ENCODE measurements at places on chromosomes 16 and 17. TPM values are rescaled to one million over a fixed set of nuclear protein-coding genes. Genes with fewer than 3 reads are reported as not detected.
A peak's percentile ranks its signal among the peaks of the same experiment; 100 is the strongest.

DNA sequence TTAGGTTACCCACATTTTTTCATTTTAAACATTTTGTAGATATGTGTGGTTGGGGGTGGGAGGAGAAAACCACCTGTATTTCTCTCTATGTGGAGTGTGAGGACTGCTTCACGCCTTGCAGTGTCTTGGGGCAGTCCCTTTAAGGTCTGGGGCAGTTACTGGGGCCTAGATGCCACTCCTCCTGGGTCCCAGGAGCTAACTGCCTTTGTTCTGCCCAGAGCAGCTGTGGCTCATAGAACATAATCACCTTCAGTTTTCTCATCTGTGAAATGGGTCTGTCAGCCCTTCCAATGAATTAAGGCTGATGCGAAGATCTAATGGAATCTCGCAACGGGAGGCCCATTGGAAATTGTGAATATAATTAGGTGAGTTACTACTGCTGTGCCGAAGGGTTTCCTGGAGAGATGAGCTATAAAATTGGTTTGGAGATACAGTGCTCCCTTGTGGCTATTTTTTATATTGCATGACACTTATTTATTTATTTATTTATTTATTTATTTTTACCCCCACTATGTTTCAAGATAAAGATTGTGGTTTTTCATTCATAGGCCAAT is 22.9 kb downstream of the DHRS7C start:
- no peaks in the 10 kb centered on the region for H3K36me3 ChIP-seq
- no peak for DNase-seq
- H3K27me3 ChIP-seq, result no peaks in the 10 kb centered on the region
- H3K27ac ChIP-seq, result no peak overlapping the region
- H3K4me1 ChIP-seq, result no peaks in the 10 kb centered on the region
- no peak overlapping the region for H3K4me3 ChIP-seq

- H3K36me3 ChIP-seq, result no peaks in the 10 kb centered on the region
- H3K4me3 ChIP-seq, result peak overlapping the region; percentile 85
- DNase-seq, result no peak
- H3K27me3 ChIP-seq, result no peaks in the 10 kb centered on the region
Measured at GRCh38 chr17:29588562-29589411, 661 bp downstream of the GIT1 start.

DNA sequence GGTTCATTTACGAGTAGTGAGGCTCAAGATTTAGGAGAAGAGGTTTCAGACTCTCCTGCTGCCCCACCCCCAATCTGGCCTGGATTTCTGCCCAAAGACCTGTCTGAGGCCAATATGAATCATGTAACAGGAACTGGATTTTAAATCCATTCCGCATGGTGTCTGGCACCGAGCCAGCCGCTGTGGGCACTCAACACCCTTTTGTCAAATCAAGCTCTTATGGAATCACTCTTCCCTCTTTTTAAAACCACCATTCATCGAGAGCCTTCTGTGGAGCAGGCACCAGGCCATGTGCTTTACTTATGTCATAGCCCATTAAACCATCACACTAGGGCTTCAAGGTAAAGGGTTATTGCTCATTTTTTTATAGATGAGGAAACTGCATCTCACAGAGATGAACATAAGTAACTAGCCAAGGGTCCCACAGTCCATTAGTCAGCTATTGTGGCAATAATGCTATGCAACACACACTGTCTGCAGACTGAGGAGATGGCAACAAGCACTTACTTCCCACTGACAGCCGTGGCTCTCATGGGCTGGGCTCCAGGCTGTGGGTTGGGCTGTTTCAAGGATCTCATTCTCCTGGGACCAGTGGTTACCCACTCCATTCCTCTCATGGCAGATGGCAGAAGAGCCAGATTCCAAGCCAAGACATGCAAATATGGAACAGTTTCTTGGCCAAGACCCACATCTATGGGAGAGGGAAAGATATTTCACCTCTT is 93.6 kb downstream of the WSCD1 start:
- H3K27me3 ChIP-seq, result no peaks in the 10 kb centered on the region
- DNase-seq, result no peak
- no peak overlapping the region for H3K27ac ChIP-seq
- no peaks in the 10 kb centered on the region for H3K4me1 ChIP-seq
- H3K4me3 ChIP-seq, result no peak overlapping the region
- H3K36me3 ChIP-seq, result no peaks in the 10 kb centered on the region

GRCh38 chr17:68085771-68086381 is 50.3 kb downstream of the KPNA2 start:
- H3K27me3 ChIP-seq, result no peaks in the 10 kb centered on the region
- no peaks in the 10 kb centered on the region for H3K4me1 ChIP-seq
- no peaks in the 10 kb centered on the region for H3K36me3 ChIP-seq
- H3K4me3 ChIP-seq, result no peak overlapping the region
- H3K27ac ChIP-seq, result no peak overlapping the region

DNA sequence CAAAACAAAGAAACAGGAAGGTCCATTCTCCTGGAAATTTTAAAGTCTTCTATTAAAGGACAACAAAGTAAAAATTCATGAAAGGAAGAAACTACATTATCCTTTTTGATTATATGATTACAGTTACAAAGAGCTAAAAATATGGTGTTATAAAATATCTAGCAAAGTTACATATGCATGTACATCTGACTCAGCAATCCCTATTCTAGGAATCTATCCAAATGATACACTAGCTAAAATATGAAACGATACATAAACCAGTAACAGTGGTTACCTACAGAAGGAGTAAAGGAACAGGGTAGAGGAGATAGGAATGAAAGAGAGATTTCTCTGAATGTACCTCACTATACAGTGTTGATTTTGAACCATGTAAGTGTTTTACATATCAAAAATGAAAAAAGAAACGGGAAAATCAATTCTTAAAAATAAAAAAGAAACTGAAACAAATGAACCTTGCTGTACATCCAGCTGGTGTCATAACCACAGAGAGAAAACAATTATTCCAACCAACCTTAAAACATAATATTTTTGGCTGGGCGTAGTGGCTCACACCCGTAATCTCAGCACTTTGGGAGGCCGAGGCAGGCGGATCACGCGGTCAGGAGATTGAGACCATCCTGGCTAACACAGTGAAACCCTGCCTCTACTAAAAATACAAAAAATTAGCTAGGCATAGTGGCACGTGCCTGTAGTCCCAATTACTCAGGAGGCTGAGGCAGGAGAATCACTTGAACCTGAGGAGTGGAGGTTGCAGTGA is 41.4 kb downstream of the HYDIN start:
- no peak overlapping the region for H3K27ac ChIP-seq
- no peak overlapping the region for H3K4me3 ChIP-seq
- H3K36me3 ChIP-seq, result no peaks in the 10 kb centered on the region
- no peaks in the 10 kb centered on the region for H3K4me1 ChIP-seq
- no peak for DNase-seq

DNA sequence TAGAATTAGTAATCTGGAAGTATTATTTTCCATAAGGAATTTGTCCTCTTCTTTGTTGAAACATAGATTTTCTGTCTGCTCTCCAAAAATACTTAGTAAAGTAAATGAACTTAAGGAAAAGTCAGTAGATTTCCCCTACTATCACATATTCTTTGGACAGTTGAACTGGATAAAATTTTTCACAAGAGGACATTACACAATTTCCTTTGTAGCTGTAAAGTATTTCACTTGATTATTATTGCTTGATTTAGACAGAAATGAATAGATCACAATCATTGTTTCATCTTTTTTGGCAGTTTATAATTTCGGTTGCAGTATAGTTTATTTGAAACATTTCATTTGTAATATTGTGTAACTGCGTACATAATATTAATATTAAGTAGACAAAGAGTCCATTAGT is 12.5 kb downstream of the CYB5B start:
- peaks cover 13% of the 10 kb centered on the region for H3K36me3 ChIP-seq
- no peak for DNase-seq
- H3K4me1 ChIP-seq, result peaks cover 26% of the 10 kb centered on the region
- no peaks in the 10 kb centered on the region for H3K27me3 ChIP-seq

- no peak for DNase-seq
- no peaks in the 10 kb centered on the region for H3K4me1 ChIP-seq
Measured at GRCh38 chr16:50980666-50981065, 170.4 kb downstream of the SALL1 start.

- H3K4me3 ChIP-seq, result no peak overlapping the region
- H3K27ac ChIP-seq, result no peak overlapping the region
- H3K4me1 ChIP-seq, result no peaks in the 10 kb centered on the region
- H3K36me3 ChIP-seq, result no peaks in the 10 kb centered on the region
- no peak for DNase-seq
Measured at GRCh38 chr17:4467287-4467686, 31.4 kb upstream of the SPNS2 start.

DNA sequence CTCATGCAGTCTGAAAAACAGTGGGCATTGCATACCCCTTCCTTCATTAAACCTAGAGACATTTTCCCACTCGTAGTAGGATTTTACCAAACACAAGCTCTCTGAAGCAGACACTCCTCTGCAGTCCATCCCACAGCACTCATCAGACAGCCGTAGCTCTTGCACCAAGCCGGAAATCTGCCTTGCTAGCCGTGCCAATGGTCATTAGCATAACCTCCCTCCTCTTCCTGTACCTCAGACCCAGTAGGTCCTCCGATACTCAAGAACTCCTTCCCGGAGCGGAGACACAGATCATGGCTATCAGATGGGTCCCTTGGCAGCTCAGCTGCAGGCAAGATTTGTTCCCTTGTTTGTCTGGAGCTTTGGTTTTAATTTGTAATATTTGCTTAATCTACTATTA is 483.1 kb upstream of the PSMD7 start:
- H3K4me1 ChIP-seq, result no peaks in the 10 kb centered on the region
- no peak overlapping the region for H3K27ac ChIP-seq
- no peaks in the 10 kb centered on the region for H3K36me3 ChIP-seq
- H3K27me3 ChIP-seq, result no peaks in the 10 kb centered on the region

GRCh38 chr16:84795329-84796053 is 24.3 kb upstream of the CRISPLD2 start:
- DNase-seq, result peak; percentile 97
- no peaks in the 10 kb centered on the region for H3K27me3 ChIP-seq
- H3K36me3 ChIP-seq, result no peaks in the 10 kb centered on the region
- H3K27ac ChIP-seq, result peak overlapping the region; percentile 83
- peaks cover 18% of the 10 kb centered on the region for H3K4me1 ChIP-seq
- H3K4me3 ChIP-seq, result peak overlapping the region; percentile 30

- H3K4me1 ChIP-seq, result no peaks in the 10 kb centered on the region
- H3K27me3 ChIP-seq, result no peaks in the 10 kb centered on the region
Measured at GRCh38 chr16:24534620-24535019, 4.7 kb upstream of the RBBP6 start.

DNA sequence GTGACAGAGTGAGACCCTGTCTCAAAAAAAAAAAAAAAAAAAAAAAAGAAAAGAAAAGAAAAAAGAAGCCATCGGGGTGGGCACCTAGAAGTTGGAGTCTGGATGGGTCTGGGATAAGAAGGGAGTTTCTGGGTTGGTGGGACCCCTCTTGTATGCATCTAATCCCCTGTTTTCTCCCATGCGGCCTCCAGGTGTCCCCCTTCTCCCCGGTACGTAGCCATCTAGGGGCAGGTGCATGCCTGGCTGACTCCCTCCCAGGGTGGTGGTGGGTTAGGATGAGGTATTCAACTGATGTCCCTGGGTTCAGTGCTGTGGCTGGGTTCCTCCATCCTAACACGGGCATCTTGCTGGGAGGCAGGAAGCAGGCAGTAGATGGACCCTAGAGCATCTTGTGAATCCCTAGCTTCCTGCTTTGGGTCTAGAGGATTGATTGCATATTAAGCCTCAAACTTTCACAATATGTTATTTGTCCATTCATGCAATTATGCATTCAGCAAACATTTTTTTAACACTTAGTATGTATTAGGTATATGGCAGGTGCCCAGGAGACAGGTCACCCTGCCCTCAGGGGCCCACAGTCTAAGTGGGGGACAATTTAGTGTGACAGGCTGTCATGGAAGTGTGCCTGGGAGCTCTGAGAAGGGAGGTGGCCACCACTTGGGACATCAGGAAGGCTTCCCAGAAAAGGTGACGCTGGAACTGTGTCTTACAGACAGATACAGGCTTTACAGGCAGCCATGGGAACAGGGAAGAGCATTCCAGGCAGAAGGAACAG is 13.1 kb downstream of the FMNL1 start:
- peaks cover 24% of the 10 kb centered on the region for H3K4me1 ChIP-seq
- DNase-seq, result no peak
- H3K27ac ChIP-seq, result no peak overlapping the region
- H3K36me3 ChIP-seq, result peaks cover 3% of the 10 kb centered on the region
- H3K4me3 ChIP-seq, result no peak overlapping the region
- peaks cover under 1% of the 10 kb centered on the region for H3K27me3 ChIP-seq

- peak overlapping the region; percentile 63 for H3K27ac ChIP-seq
- peak overlapping the region; percentile 30 for H3K4me3 ChIP-seq
- DNase-seq, result no peak
- peaks cover 14% of the 10 kb centered on the region for H3K4me1 ChIP-seq
- H3K27me3 ChIP-seq, result no peaks in the 10 kb centered on the region
Measured at GRCh38 chr17:896454-896853, 83.1 kb downstream of the NXN start.

DNA sequence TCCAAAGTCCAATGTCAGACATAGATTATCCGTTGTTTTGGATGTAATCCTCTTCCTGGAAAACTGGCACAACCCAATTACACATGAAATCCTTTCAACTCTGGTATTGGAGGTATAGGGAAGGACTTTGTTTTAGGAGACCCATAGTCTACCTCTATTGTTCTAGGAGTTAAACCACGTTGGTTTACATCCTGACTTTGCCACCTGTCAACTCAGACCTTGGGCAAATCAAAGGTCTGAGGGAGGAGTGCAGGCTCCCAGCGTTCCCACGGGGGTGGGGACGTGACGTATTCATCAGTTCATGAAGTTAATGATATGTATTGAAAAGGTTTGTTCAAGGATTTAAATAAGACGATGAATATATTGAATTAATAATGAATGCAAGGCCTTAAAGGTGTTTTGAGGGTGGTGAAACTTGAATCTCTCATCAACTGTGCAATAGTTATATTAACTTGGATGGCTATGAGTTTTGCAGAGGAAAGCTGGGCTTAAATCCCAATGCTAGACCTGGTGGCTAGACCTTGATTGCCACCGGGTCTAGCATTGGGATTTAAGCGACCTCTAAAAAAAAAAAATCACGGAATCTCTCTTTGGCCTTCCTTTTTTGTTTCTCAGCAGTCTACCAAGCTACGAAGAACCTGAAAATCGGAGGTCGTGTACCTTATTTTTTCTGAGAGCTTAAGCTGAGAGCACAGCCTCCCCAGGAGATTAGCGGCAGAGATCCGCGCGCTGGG is 744 bp upstream of the NF1 start:
- H3K4me3 ChIP-seq, result peak overlapping the region; percentile 94
- H3K27me3 ChIP-seq, result no peaks in the 10 kb centered on the region
- H3K27ac ChIP-seq, result peak overlapping the region; percentile 93
- peaks cover 18% of the 10 kb centered on the region for H3K4me1 ChIP-seq
- peaks cover 3% of the 10 kb centered on the region for H3K36me3 ChIP-seq

DNA sequence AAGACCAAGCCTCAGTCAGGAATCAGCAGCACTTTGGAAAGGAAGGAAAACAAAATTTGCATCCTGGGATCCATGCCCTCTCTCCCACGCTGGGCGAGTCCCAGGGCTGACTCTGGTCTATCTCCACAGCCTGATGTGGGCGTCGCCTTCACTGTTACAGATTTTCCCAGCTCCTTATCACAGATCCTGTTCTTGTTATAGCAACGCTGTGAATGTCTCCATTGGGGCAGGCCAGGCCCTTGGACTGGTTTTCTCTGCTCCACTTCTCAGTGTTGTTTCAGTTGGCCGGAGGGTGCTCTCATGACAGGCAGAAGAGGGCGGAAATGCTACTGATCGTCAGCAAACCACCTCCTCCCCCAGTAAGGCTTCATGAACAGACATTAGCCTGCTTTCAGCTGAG is 127.9 kb upstream of the CDH11 start:
- H3K27me3 ChIP-seq, result no peaks in the 10 kb centered on the region
- H3K4me3 ChIP-seq, result no peak overlapping the region
- H3K27ac ChIP-seq, result no peak overlapping the region
- H3K4me1 ChIP-seq, result no peaks in the 10 kb centered on the region

The SLC35G6 gene
- total RNA-seq, result not detected

The FOXC2 gene
- 0.99 TPM for total RNA-seq

The ZFPM1 gene
- 1.4 TPM for total RNA-seq

The KRTAP16-1 gene
- total RNA-seq, result not detected

The ZNF469 gene
- 1.4 TPM for total RNA-seq

The PLCG2 gene
- total RNA-seq, result 11.3 TPM

The SPECC1 gene
- 24.8 TPM for total RNA-seq

The CBFA2T3 gene
- 3.4 TPM for total RNA-seq

The C16orf96 gene
- total RNA-seq, result not detected

Data from esophagus muscularis mucosa (tissue), 4 donors.